Kidney glomerular epithelial cell (primary cell): ENCODE measurements at places on chromosomes 3 and 15.

GRCh38 chr15:69762373-69763148, 309.9 kb downstream of the RPLP1 start:
- DNase-seq, result no peak

GRCh38 chr15:76059320-76060117, at the start of gene TMEM266:
Gene TMEM266 (plus strand): TSS chr15:76059985. CDS start chr15:76134264, 74,279 bp downstream.
- peak; percentile 3 for DNase-seq

DNA sequence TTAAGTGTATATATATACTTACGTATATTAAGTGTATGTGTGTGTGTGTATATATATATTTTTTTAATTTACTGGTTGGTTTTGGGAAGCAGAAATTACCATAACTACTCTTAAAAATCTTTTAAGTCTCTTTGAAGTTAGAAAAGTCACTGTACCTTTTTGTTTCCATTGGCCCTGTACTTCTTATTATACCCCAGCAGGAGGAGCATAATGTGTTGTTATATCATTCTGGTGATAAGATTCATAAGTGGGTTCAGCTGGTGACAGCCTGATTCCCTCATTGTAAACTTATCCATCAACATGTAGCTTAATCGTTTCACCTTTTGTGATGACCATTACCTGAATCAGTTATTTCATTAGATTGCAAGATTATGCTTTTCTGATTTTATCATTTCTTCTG, 30.8 kb downstream of the MLH1 start:
- no peak for DNase-seq

- DNase-seq, result no peak
Measured at GRCh38 chr3:140068494-140069017, 133.6 kb downstream of the CLSTN2 start.

DNA sequence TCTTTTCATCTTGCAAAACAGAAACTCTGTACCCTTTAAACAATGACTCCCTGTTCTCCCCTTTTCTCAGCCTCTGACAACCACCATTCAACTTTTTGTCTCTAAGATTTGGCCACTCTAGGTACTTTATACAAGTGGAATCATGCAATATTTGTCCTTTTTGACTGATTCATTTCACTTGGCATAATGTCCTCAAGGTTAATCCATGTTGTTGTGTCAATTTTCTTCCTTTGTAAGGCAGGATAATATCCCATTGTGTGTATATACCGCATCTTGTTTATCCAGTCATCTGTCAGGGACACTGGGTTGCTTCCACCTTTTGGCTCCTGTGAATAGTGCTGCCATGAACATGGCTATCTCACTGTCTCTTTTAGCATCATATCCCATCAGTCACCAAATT, 10.3 kb downstream of the USP13 start:
- no peak for DNase-seq

DNA sequence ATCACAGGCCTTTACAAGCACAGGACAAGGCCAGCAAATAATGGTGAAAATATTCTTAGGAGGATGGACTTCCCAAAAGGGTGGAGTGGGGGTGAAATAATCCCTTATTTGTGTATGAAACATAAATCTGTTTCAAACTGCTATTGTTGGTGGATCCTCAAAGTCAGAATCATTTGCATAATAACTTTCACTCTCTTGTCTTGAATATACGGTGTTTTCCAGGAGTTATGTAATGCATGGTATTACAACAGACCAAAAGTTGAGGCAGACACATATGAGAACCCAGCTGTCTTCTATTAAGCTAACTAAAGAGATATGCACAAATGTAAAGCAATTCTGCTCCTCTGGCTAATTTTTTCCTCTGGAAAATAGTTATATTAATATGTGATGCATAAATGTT, 57.7 kb downstream of the PRTG start:
- DNase-seq, result no peak

DNA sequence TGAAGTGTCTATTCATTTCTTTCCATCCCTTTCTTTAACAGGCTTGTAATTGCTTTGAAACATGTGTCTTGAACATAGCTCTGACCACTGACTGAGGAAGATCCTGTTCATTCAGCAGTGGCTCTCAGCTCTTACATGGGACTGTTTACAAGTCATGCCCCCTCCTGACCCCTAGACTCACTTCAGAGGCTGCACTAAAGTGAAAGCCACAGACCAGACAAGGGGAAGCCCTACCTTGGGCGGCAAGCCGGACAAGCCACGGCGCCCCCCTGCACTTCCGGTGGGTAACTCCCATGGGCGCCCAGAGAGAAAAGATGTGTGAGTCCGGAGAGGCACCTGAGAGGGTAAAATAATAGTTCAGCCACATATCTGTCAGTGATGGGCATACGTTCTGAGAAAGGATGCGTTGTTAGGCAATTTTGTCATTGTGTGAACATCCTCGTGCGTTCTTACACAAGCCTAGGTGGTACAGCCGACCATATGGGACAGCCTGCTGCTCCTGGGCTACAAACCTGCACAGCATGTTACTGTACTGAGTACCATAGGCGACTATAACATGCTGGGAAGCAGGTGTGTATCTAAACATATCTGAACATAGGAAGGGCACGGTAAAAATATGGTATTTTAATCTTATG, 116.2 kb downstream of the CHSY1 start:
- DNase-seq, result no peak

DNA sequence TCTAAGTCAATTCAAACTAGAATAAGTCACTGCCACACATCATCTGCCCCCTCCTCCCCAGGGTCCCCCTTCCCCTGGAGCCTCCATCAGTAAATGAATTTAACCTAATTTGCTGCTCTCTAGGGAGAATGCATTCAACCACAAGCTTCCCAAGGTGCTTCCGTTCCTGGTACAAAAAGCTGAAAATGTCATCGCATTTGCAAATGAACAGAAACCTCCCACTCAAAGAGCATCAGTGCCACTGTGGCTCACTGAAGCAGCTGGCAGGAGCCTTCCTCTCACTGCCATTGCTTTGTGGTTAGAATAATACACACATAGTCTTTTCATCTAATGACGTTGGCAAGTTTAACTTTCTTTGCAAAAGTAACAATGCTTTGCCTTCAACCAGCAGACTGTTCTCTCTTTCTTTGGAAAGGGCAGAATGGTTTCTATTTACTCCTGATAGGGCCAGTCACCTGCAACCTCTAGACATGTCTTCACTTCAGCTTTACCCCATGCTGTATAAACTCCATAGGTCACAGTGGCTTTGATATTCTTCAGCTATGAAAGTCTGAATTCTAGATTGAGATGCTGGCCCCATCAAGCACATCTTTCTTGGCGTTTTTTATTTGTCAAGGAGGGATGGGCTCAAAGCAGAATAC, 238.1 kb downstream of the CPNE4 start:
- no peak for DNase-seq

GRCh38 chr3:153911116-153911515, 210.1 kb upstream of the ARHGEF26 start:
- peak; percentile 22 for DNase-seq

DNA sequence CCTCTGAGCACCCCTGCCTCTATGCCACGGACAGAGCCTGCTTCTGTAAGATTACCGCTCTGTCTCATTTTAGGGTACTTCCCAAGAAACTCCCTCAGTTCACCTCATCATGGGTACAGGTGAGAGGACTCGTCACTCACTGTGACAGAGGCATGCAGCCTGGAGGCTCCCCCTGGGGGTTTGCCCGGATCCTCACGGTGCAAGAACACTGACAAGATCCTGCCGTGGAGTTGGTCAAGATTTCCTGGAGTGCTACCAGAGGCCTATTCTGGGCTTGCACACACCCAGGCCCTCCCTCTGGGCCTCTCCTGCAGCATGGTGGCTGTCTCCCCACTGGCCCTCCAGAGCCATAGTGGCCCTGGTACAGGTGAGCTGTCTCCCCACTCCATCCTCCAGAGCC, 103.1 kb upstream of the TNIK start:
- DNase-seq, result no peak
